Occipital lobe (tissue), 3 donors: ENCODE measurements at places on chromosomes 4 and X.

DNA sequence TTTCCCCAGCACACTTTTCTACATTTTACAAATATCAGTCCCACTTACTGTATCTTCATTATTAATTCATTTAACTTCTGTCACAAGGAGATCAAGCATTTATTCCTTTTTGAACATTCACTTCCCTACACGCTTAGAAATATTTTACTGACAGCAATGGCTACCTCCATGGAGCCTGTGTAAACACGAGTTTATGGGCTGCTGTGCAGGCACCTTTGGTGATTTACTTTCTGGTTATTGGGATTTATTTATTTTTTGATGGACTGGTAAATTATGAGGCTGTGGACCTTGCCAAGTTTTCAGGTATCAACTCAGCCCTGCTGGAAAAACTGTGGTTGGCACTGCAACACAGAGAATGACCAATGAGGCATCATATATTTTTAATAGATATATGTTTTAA, 45.4 kb upstream of the PAQR3 start:
- DNase-seq: no peak

DNA sequence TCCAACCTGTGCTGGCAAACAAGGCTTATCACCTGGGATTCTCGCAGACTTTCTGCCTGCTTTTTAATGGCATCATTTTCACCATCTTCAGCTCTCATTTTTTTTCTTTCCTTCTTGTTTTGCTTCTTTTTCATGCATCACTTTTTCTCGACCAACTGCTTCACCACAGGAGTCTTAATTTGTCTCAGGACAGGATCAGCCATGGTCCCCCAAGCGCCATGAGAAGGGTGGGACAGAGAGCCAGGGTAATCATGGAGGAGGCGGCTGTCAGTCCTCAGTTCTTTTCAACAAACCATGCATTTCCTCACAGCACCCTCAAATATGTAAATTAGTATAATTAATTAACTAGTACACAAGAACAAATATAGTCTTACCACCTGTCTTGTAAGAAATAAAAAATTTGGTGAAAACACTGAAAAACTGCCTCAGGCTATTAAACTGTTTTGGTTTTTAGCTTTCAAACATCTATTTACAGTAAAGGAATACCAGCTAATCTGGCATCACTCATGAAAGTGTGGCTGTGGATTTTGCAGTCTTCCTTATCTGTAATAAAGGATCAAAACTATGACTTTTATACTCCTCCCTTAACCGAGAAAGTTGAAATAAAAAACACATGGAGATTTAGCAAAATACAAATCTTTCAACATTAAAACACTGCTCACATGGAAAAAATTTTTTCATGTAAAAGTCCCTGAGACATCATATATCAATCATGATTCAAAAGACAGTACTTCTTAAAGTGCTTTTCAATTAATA, 19.1 kb downstream of the EIF4E start:
- DNase-seq: no peak

DNA sequence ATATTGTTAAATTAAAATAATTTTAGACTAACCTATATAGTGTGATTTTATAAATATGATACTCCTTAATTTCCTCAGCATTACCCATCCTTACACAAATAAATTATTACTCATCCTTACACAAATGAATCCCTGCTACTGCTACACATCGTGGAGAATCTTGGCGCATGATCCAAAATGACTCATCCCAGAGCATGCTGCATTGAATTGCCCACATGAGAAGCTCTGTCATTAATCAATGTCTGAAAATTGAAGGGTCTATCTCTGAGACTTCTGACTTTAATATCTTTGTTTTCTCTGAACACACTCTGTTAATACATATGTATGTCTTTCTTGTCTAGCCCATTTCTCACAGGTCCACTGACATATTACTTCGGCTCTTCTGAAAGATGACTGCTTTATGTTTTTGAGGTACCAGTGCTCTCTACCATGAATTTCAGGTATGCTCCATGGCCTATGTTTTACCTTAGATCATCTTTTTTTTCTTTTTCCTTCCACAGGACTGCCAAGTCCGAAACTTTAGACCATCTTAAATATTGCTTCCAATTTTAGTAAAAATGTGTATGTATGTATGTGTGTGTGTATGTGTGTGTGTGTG, 15.7 kb upstream of the DUSP21 start:
- no peak for DNase-seq

DNA sequence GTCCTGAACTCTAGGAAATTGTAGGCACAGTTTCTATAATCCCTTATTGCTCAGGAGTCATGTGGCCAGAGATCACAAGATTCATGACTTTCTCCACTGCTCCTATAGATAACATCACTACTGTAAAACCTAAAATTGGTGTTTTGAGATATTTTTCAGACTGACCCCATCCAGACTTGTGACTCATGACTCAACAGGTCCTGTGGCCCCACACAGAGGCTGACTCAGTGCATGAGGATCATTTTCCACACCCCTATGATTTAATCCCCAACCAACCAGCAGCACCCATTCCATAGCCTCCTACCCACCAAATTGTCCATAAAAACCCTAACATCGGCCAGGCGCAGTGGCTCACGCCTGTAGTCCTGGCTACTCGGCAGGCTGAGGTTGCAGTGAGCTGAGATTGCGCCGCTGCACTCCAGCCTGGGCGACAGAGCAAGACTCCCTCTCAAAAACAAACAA, 13.2 kb upstream of the XIAP start:
- no peak for DNase-seq

- no peak for DNase-seq
These were observed 51.7 kb downstream of the TBCK start for GRCh38 chr4:106264331-106264728.

GRCh38 chrX:49999087-49999486, 76.7 kb downstream of the CLCN5 start:
- no peak for DNase-seq

- no peak for DNase-seq
These were observed 371.4 kb upstream of the TECRL start for GRCh38 chr4:64780664-64781063.

DNA sequence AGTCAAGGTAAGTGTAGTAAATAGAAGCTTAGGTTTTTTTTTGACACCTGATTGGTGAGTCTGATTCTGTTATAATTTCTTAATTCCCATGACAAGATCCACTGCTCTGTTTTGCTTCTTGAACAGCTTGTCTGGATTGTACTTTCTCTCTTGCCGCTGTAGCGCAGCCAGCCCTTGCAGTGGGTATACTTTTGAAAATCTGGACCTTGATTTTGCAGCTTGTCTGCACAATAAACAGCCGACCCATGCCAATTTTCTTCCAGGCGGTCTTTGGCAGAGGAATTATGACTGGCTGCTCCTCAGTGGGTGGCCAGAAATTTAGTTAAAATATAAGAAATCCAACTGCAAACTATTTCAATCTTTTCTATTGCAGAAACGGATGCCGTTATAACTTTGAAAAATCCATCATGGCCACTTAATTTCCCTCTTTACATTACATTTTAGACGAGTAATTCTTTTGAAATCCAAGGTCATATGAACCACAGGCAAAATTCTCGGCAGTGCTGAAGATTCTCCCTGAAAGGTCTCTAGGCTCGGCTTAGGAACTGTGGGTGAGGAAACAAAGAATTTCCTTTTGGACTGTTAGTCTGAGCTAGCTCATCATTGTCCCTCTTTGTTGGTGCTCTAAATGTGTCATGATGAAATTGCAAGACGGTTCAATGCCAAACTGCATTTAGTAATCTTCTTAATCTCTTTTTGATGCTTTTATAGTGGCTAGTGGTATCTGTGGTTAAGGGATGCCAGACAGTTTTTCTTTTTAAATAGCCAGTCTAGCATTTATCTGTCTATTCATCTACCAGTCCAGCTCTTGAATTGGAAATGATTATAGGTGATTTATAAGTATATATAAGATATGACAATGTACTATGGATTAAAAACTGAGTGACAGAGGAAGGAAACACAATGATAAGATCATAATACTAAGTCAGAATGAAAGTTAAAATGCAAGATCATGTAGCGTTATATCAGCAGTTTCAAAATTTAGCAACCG, 31.5 kb upstream of the PTTG2 start:
- DNase-seq: no peak

- no peak for DNase-seq
These were observed 92.1 kb downstream of the AFF1 start for GRCh38 chr4:87026800-87027495.

DNA sequence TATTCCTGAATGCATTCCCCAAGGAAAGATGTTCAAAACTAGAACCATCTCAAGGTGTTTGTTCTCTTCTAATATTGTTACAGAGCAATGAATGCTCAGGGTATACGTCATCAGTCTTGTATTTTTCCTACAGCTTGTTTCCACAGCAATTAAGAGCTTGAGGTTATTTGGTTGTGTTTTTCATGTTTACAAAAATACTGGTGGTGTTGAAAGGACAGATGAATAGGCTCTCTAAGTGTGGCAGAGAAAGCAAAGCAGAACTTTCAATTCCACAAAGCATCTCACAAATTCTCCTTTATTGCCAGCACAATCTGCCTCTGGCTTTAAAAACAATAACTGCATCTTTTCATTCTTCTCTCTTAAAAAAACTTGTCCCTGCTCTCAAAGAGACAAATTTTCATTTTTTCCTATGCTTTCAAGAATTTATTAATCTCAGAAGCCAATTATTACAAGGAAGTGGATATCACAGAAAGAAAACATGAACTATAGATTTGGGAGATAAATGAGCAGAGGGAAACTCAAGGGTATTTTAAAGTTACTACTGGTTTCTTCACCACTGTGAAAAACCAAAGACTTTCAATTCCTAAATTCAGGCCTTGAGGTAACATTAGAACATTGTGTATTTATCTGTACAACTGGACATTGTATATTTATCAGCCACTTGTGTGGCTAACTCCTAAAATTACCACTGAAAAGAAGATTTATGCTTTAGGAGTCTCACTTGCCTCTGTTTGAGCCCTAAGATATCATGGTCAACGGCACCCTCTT, 49.2 kb downstream of the DDX53 start:
- DNase-seq: no peak

DNA sequence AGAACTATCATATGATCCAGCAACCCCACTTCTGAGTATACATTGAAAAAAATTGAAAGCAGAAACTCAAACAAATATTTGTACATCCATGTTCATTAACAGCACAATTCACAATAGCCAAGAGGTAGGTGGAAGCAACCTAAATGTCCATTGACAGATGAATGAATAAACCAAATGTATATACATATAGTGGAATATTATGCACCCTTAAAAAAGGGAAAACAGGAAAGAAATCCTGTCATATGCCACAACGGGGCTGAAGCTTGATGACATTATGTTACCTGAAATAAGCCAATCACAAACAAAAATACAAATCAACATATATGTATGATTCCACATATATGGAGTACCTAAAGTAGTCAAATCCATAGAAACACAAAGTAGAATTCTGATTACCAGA, 68.0 kb downstream of the ZAR1 start:
- DNase-seq: no peak

GRCh38 chr4:78776729-78777575, 802 bp downstream of the BMP2K start:
- no peak for DNase-seq

DNA sequence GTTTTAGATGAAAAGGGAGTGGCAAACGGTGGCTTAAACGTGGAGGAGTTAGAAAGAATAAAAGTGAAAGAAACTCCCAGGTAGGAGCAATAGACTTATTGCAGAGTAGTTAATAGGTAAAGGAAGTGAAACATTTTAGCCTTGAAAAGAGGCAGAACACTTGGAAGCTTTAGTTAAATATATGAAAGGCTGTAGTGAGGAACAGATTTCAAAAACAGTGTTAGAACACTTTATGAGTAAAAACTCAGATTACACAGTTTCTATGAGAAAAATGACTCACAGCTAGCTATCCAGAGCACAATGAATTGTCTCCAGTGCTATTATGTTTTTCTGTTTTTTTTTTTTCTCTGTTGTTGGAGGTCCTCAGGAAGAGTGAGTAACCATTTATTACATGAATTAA, 45.8 kb downstream of the TACR3 start:
- DNase-seq: no peak

DNA sequence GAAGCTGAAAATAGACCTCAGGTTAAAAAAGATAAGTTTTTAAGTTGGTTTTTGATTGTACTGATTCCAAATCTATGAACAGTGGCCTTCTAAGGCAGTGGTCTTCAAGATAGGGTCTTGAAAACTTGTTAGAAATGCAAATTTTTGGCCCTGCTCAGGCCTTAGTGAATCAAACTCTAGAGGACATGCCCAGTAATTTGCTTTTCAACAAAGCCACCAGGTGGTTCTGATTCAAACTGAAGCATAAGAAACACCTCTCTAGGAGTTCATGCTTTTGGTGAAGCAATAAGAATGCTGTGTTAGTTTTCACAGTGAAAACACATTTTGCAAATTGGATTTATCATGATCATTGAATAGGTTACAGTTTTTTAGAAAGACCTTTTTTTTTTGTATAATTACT, 1849.4 kb upstream of the AGA start:
- DNase-seq: no peak

DNA sequence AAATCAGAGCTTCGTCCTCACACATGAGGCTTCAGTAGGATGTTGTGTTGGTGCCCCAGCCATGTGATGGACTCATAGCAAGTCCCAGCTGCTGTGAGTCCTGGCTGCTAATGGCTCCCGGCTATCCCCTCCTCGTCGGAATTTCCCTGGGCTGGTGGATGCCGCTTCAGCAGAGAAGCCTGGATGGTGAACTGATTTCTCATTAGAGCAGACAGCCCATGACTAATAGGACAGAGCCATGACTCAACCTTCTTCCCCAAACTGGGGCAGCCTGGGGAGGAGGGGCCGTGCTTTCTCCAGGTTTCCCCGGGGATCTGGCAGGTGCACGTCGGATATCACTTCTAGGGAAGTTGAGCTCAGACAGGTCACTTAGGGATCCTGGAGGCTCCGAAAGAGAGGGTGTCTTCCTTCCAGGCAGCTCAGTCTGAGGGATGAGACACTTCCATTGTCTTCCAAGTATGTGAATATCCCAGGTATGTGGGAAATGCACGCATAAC, 112.7 kb downstream of the ASMT start:
- no peak for DNase-seq

DNA sequence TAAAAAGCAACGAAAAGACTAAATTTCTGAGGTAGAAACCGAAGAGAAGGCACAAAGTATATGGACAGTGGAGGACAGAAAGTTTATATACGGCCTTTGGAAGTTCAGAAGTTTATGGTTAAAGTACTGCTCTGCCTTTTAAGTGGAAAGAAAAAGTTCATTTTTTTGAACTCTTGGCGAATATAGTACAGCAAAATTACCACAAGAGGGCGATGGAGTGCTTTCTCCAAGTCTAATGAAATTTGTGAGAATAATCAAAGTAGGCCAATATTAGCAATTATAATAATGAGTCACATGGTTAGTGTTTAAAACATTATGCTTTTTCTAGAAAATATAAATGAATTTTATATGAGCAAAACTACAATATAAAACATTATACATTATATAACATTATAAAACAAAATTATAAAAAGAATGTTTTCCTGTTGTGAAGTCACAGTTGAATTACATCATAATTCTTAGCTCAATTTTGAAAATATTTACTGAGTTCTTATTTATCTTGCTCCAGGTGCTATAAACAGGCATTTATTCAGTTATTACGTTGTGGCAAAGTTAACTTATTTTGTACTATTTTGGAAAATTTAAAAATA, 136.2 kb upstream of the BMPR1B start:
- no peak for DNase-seq

DNA sequence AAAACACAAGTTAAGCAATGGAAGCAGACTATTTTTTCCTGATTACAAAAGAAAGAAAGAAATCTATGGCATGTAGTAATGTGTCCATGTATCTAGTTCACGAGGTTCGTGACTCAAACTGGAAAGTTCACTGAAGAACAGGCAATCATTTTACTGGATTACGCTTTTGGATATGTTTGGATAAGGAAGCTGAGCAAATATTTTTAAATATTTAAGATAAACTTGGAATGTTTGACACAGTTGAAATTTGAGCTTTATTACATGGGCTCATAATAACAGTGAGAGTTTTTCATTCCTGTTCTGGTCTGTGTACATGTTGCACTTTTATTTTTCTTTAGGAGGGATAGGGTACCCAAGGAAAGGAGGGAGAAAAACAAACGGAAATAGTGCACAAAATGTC, 244.2 kb upstream of the GK2 start:
- DNase-seq: no peak
